ENCODE measurements at places on chromosomes 2 and 18.

- peak; percentile 95 for DNase-seq
These were observed 14.8 kb upstream of the STEAP3 start for GRCh38 chr2:119208791-119209203.

DNA sequence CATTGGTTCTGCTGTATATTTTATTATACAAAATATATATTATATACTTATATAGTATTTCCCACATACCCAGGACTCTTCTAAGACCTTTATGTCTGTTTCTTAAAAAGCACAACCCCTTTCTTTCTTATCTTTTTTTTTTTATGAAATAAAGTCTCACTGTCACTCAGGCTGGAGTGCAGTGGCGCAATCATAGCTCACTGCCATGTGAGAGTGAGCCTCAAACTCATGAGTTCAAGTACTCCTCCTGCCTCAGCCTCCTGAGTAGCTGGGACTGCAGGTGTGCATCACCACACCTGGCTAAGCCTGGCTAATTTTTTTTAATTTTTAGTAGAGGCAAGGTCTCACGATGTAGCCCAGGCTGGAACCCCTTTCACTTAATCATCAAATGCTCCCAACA lies 72.3 kb downstream of the CLHC1 start:
- no peak for DNase-seq

DNA sequence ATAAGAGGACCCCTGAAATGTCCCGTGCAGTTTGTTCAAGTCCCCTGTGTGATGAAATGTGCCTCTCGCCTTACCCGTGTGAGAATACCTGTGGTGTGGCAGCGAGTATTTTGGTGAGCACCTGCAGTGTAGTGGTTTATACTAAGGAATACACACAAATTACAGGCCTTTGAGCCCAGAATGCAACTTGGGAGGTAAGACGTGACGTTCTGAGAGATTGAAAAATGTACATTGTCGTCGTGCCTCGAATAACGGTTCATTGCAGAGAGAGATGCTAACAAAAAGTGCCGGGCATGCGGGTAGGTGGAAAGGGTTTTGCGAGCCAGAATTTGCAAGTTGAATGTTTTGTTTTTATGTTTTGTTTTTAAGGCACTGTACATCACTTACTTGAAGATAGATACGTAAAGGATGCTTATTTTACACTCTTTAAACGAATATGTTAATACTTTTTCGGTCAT lies 867 bp downstream of the RBBP8 start:
- no peak for DNase-seq

GRCh38 chr2:120847700-120848321 lies 112.1 kb downstream of the GLI2 start:
- no peak for DNase-seq

- DNase-seq: no peak
These were observed 6.3 kb downstream of the OSR1 start for GRCh38 chr2:19351899-19352697.

DNA sequence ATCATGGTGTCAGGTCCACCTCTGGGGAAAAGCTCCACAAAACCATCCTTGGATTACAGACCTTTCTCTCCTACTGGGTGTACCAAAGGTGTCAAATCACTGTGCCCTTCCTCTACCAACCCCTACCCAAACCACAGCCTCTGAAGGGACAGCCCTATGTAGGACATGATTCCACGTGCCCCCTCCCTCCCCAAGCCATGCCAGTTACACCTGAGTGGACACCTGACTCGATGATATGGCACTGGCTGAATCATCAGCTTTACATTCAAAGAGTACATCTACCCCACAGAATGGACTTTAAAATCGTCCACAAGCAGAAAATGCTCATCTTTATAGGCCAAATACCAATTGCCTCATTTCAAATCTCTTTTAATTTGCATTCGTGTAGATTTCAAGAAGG lies 26.0 kb downstream of the TRABD2A start:
- no peak for DNase-seq

DNA sequence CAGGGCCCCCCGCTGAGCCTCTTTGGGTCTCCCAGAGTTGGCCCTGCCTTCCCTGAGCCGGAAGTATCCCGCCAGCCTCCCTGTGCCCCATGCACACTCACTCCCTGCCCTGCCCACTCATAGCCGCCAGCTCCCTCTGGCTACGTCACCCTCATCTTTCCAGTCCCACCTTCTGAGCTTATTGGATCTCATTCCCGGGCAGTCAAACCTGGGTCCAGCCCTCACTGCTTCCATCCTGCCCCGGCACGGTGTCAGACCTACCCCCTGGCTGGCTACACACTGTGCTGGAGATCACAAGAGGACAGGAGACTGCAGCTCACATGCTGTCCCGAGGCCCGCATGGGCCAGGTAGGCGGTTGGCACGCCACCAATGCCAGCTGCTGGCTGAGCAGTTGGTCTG lies 147.2 kb downstream of the ASB1 start:
- DNase-seq: no peak

DNA sequence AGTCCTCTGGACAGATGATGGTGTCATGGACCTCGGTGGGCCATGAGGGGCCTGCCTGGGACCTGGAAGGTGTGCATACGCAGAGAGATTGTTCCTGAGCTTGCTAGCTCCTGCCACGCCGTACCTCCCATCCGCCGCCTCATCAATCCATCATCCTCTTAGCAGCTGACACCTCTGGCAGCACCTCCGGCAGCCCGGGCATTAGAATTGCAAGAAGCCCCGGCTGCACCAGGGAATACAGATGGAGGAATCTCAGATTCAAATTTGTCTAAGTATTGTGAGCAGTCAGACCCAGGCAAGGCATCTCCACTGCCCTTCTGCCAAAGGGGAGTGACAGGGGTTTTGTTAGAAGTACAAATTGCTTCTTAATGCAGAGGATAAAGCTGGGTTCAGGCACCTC lies 4.5 kb downstream of the C1QL2 start:
- DNase-seq: no peak

DNA sequence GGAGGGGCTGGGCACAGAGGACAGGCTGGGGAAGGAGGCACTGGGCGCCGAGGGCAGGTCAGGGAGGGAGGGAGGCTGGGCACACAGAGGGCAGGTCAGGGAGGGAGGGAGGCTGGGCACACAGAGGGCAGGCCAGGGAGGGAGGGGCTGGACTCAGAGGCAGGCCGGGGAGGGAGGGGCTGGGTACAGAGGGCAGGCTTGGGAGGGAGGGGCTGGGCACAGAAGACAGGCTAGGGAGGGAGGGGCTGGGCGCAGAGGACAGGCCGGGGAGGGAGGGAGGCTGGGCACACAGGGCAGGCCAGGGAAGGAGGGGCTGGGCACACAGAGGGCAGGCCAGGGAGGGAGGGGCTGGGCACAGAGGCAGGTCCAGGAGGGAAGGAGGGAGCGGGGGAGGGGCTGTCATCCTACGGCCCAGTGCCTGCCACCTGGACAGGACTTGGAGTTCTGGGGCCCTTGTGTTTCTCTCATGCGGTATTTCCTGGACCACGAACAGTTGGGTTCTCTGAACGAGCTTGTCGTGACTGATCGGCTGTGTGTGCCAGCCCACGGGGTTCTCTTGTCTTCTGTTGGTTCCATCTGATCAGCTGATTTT lies 46.7 kb upstream of the KCNG2 start:
- no peak for DNase-seq

DNA sequence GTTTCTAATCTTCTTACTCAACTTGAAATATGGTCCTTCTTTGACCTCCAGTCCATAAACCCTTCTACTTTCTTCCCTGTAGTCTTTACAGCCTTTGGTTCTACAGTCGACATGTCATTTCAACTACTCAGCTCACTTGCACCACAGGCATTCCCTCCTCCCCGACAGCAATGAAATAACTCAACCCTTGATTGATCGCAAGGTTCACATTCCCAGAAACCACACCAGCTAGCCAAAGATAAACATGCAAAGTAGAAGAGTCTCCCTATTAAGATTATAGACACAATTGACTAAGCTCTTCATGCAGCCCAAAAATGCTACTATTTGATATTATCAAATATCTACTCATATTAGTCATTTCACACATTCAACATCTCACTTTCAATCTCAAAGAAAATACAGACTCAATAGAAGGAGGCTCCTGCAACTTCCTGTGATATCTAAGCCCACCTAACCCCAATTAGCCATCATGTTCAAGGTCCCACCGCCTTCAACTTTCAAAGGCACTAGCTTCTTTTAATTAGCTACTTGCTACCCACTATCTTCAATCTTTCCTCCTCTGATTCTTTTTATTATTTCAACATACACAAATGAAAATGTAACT lies 50.8 kb downstream of the RTTN start:
- peak; percentile 95 for DNase-seq

DNA sequence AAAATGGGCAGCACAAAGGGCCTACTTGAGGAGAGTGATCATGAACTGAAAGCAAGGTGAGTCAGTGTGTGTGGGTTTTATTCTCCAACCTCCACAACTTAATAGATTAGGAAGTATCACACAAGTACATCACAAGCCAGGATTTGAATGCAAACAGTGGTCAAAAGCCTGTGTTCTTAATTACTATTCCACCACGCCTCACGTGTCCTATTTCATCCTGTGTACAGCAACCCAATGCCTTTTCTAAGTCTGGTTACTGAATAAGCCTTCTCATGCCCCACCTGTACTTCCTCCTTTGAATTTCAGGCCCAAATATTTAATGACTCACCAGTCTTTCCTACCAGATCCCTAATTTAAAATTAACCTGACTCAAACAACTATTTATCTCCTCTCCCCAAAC lies 755.7 kb upstream of the SLC8A1 start:
- DNase-seq: no peak

DNA sequence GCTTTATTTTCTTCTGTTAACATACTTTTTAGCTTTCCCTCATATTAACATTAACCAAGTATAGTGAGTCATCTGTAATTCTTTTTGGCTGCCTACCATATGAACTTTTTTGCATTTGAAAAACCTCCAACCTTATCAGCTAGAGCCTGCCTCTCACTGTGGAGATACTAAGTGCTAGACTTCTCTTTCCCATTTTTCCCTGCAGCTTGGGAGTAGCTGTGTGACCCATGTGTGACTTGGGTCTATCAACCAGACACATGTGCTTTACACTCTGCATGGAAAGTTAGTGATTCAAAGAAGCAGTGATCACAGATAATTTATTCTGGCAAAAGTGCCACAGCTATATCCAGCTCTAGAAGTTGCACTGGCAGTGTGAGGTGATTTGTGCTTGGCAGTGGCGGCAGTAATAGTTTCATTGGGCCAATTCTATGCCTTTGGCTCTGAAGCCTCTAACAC lies 36.3 kb downstream of the PREPL start:
- DNase-seq: peak; percentile 63

DNA sequence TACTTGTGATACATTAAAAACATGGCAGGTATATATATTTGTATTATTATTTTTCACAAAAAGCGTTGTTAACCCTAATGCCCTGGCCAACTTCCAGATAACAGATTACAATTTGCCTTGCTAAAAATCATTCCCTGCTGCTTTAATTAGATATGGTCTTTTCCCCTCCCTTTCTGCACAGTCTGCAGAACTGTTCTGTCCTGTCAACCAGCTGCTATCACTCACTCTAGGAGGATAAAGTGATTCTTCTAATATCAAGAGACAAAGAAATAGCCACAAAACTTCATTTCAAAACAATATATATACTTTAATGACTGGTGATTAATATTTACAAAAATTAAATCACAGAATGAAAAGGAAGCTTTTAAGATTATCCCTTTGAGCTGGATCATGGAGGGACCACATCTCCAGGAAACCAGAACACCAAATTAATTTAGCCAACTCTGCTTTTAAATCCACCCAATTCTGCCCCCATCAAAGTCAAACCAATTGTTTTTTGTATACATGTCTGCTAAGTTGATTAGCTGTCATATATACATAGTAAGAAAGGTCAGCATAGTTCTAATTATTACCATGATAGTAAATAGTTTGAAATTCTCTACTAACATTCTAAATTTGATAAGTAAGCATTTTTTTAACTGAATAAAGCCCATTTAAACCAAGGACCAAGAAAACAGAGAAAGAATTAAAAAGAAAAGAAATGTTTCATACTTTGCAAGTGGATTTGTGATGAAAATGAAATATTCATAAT lies 55.7 kb downstream of the RND3 start:
- no peak for DNase-seq

GRCh38 chr2:128313931-128314347 lies 4.7 kb downstream of the HS6ST1 start:
- no peak for DNase-seq

GRCh38 chr18:6561420-6561861 lies 146.7 kb upstream of the L3MBTL4 start:
- peak; percentile 5 for DNase-seq

DNA sequence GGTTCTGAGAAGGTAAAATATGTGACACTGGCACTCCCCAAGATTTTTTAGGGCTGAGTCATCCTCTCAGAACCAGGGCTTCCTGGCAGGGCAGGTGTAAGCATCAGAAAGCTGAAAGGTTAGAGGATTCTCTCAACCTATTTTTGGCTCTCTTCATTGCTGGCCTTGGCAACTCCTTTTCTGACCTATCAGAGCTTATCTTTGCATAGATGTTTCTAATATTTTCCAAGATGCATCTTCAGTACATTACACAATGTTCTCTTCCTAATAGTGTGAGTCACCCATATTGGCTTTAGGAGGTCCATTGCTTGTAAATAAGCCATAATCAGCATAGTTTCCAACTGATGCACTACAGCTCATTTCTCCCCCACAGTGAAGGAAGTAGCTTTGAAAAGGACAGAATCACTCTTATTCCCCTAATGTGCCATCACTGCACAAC lies 2008.4 kb upstream of the PIK3C3 start:
- peak; percentile 84 for DNase-seq

- DNase-seq: peak; percentile 99
These were observed 113.1 kb downstream of the GATA6 start for GRCh38 chr18:22282311-22283115.

DNA sequence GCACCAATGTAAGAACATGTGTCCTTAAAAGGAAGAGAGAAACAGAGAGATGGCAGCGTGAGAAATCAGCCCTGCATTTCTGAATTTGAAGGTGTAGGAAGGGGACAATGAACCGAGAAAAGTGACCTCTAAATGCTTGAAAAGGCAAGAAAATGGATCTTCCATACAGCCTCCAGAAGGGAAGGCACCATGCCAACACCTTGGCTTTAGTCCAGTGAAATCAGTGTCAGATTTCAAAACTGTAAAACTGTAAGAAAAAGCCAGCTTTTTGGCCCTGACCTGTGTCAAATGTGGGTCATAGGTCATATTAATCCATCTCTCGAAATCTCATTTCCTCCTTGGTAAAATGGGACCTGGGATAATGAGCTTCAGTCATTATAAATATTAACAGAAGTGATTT lies 762.3 kb downstream of the DCDC2C start:
- no peak for DNase-seq

DNA sequence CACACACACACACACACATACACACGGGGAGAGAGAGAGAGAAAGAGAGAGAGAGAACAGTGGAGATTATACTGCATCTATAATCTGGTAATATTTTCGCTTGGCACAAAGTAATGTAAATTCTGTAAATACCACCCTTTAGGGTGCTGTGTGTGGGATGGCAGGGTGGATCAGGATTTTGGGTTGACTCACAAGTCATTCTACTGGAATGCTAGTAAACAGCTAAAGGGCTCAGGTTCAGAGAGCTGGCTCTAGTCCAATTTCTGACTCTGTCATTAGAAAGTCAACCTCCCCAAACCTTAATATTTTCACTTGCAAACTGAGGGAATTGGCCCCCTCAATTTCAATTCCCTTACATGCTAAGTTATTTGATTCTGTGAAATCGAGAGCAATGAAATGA lies 308.3 kb downstream of the TSN start:
- no peak for DNase-seq

All from M059J (cell line).